ENCODE measurements at places on chromosomes 3 and 15.

DNA sequence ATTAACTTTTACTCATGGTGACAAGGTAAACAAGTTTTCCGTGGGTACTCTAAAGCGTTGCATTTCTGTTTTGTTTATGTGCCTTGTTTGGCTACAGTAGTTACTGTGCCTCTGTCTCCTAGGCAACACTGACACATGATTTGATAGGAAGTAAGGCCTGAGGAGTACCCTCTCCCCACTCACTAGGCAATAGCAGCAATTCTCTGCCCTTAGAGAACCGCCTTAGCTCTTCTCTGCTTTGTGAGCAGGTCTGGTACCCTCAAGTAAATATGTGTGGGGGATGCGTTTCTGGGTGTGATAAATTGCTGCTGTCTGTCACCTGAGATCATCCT, at the start of gene IL5RA:
IL5RA (minus strand) TSS at position 76 of the 332 bp plus-strand sequence. CDS start 5,390 bp downstream, outside the sequence.
- DNase-seq: peak; percentile 48

- DNase-seq: no peak
Measured at GRCh38 chr3:3286014-3286413, 106.5 kb upstream of the CRBN start.

GRCh38 chr3:9810433-9810770, 340 bp downstream of the TTLL3 start:
- DNase-seq: no peak

- no peak for DNase-seq
Measured at GRCh38 chr3:37068031-37068430, 74.7 kb downstream of the MLH1 start.

DNA sequence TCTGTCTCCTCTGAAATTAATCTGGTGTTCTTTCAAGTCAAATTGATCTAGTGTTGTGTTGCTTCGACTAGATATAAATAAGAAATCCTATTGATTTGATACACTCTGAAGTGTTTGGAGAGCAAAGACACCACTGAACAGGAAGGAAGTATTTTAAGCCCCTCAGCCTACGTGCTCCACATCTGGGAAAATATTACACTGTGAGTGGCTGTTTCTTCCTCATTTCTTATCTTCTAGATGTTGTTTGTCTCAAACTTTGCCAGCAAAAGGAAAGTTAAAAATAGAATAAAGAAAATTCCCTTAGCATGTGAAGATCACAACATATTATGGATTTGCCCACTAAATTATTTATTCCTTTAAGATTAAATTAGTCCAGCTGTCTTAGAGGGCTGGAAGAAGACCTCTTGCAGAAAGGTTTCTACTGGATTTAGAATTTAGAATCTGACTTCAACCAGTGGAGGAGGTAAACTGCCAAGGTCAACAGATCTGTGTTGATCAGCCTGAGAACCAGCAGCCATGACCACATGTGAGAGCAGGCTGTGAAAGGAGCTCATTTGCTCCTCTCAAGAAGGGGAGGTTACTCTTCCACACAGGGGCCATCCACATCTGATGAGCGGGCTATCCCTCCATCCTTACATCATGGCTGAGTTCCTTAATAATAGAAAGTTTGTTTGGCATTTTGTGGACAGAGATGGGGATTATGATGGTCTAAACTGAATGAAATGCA, 46.3 kb upstream of the ACKR4 start:
- DNase-seq: no peak

DNA sequence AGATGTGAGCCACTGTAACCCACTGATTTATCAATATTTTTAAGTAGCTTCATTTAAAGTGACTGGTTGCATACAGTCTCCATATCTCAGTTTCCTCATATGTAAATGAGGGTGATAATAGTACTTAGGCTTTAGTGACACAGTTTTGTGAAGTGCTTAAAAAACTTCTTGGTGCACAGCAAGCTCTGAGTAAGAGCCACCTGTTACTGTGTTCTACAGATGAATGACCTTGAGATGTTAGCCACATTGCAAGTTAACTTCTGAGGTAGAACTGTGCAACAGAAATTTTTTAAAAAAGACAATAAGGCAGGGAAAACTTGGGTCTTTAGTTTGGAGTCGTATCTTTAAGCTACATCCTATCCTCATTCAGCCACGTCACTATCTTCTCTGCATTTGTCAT, 43.1 kb downstream of the PCCB start:
- no peak for DNase-seq

GRCh38 chr15:64780600-64781156, 5.3 kb upstream of the RBPMS2 start:
- no peak for DNase-seq

- DNase-seq: no peak
Measured at GRCh38 chr3:30673425-30674341, 67.3 kb downstream of the TGFBR2 start.

DNA sequence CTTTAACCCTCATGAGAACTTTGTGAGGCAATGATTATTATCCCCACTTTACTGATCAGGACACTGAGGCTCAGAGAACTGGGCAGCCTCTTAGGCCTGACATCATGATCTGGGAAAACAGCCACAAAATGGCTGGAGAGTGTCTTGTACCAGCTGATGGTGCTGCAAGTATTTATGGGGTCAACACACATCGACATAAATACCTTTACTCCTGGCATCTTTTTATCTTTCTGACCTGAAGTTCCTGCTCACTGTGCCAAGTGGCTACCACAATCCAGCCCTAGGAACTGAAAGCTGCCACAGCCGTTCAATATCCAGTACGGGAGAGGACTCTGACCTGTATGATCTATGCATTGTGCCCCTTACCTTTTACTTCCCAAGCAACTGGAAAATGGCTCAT, 29.2 kb upstream of the MUC13 start:
- DNase-seq: no peak

GRCh38 chr15:40891810-40892446, 2.3 kb upstream of the VPS18 start:
- DNase-seq: peak; percentile 62

GRCh38 chr15:63288778-63289378, 11.5 kb downstream of the APH1B start:
- DNase-seq: peak; percentile 82

DNA sequence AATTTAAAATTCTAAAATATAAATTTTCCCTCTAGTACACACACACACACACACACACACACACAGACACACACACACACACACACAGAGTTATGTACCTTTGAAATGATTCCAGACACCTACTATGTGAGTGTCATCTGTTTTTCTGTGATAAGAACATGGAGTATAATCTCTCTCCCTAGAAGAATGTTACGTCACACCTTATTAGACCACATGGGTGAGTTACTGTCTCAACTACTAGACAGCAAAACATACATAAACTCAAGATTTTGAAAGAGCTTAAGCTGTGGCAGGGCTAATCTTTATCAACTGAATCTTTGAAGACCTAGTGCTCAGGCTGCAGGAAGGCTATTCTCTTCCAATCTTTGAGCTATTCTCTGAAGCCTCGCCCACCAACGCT, 385.9 kb upstream of the BCHE start:
- DNase-seq: no peak

GRCh38 chr15:40918146-40918798, 10.9 kb upstream of the DLL4 start:
- DNase-seq: no peak

DNA sequence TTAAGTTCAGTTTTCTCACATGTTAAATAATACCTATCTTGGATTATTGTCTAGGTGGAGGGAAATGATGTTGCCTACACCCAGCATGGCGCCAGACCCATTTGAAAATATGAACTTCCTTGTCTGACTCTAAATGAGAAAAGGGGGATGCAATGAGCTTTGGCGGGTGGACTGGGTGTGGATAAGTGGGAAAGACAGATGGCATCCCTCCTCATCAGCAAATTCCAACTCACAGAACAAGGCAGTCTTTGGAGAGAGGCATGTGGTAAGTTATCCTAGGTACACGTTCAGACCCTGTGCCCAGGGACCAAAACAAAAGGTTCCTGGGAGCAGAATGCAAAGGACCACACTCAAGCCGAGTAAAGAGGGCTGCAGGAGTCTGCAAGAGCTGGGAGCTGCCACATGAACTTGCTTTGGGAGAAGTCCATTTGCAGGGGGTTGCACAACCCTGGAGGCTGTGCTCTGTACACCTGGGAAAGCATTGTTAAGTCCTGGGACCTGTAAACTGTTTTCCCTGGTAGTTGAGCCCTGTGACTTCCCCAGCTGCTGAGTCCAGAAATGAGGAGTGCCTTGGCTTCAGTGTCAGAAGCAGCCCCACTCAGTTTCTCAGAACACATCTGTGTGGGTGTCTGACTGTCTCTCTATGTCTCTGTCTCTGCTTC, 102.3 kb upstream of the TPM1 start:
- no peak for DNase-seq

GRCh38 chr3:107845380-107846278, 245.2 kb downstream of the CD47 start:
- peak; percentile 19 for DNase-seq

Measured in fibroblast of pulmonary artery (primary cell).